ENCODE measurements at places on chromosomes 5 and 9.

DNA sequence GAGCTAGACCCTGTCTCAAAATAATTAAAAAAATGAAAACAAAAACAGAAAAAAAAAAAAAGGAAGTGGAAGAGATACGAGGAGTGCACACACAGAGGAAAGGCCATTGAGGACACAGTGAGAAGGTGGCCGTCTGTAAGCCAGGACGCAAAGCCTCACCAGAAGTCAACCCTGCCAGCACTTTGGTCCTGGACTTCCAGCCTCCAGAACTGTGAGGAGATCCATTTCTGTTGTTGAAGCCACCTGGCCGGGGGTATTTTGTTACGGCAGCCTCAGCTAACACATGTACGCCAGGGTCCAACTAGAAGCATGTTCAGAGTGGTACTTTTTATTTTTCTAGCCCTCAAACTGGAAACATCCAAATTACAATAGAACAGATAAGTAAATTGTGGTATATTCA lies 21.8 kb downstream of the SLC35D2 start:
- DNase-seq = no peak

DNA sequence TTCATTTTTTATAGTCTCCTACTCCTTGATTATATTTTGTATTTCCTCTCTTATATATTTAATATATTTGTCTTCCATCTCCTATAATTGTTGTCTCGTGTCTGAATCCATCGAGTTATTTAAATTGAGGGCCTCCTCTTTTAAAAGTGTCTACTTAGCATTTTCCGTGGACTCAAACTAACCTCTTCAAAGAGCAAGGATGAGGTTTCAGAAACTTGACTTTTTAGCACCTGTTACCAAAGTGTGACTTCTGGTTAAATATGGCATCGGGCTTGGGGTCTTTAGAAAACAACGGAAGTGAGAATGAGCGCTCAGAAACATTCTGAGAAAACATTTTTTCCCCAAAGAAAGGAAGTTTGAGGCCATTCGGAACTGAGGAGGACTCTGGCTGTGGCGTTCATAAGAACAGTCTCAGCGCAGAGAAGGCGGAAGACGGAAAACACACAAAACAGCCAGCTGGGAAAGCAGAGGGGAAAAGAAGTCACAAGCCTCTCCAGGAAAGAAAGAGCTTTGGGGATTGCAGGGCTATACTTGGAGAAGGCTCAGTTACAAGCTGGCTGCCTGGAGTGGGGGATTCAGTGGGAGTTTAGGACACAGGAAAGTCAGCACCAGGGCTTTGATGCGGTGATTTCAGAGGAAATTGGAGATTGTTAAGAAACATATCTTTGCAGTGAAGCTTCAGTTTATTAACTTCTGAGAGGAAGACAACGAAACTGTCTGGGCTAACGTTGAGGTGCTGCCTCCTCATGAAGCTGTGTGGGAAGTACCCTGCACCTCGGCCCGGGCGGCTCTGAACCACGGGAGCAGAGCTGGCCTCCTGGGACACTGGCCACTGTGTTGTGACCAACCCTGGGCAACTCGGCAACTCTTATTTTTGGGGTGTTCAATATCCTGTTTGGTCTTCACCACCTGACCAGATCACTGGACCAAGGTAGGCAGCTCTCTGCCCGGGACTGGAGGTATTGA lies 25.1 kb upstream of the IRX2 start:
- no peak for DNase-seq

- DNase-seq = peak; percentile 80
Measured at GRCh38 chr5:69261034-69261433, 26.3 kb downstream of the CDK7 start.

GRCh38 chr9:112699230-112699629 lies 18.7 kb downstream of the INIP start:
- DNase-seq = no peak

DNA sequence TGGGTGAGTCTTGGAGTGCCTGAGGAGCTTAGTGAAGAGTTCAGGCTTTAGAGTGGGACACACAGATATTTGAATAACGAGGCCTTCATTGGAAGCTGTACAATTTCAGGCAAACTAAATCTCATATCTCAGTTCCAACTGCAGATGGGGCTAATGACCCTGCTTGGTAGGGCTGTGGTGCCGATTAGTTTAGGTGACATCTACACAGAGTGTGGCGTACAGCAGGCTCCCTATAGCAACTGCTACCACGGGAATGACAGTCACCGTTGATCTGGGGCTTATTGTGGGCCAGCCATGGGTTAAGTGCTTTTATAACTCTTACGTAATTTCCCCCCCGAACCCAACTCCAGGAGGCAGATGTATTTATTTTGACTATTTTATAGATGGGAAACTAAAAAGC lies 70.8 kb downstream of the FAT2 start:
- no peak for DNase-seq

GRCh38 chr5:57189515-57189914 lies 15.7 kb downstream of the GPBP1 start:
- DNase-seq = no peak

GRCh38 chr5:72293495-72294055 lies 26.5 kb downstream of the MRPS27 start:
- no peak for DNase-seq

DNA sequence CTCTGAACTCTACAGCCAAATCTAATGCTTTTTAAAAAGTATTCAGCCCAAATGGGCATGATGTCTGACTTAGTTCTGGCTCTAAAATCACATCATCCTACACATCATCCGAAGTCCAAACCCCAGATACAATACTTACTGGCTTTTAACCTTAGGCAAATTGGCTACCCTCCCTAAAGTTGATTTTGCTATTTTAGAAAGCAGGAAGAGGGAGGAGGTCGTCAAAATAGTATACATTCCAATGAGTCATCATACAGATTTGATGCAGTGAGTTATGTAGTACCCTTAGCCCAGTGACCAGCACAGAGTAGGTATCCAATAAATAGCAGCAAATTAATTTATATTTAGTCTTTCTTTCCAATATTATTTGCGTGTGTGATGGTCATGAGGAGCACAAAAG lies 582.0 kb upstream of the TUSC1 start:
- peak; percentile 21 for DNase-seq

- DNase-seq = peak; percentile 61
Measured at GRCh38 chr9:16105168-16106020, 552.6 kb downstream of the CCDC171 start.

DNA sequence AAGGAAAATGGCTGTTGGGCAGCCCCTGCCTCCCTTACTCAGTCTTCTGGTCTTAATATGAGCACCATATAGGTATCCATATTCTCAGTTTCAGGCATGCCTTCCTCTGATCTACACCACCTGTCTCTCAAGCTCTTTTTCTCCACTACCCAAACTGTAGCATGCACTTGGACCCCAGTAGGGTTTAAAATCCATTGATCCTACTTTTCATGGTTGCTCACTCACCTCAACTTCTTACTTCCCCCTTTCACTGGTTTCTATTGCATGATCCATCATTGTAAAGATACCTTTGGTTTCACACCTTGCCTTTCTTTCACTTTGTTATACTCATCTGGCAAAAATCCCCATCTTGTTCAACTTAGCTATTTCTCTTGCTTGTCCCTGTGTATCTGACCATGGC lies 159.4 kb downstream of the KDM4C start:
- DNase-seq = no peak

DNA sequence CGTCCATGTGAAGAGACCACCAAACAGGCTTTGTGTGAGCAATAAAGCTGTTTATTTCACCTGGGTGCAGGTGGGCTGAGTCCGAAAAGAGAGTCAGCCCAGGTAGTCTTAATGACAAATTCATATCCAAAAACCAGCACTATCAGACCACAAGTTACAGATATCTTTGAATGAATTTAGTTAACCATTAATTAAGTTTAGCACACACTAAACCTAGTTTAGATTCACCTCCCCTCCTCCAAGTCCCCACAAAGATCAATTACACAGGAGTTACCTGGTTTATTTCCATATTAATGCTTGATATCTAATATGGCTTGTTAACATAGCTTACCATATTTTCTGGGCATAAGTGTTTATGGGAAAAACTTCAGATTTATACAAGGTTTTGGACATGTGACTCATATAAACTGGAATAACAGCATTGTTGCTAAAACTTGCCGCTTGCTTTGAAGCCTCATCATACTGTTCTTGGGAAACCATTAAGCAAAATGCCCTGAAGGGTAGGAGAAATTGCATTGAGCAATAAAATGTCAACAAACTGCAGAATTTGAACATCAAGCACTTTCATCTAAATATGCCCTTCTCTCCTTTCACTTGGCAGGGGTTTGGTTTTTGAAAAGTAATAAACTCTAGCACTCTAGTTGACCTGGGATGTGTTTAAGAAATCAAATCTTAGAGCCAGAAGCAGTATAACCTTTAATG lies 166.9 kb downstream of the SNCAIP start:
- peak; percentile 74 for DNase-seq

- no peak for DNase-seq
Measured at GRCh38 chr5:162683284-162683683, 615.7 kb downstream of the GABRG2 start.

GRCh38 chr9:137741330-137741729 lies 122.5 kb downstream of the EHMT1 start:
- DNase-seq = no peak

DNA sequence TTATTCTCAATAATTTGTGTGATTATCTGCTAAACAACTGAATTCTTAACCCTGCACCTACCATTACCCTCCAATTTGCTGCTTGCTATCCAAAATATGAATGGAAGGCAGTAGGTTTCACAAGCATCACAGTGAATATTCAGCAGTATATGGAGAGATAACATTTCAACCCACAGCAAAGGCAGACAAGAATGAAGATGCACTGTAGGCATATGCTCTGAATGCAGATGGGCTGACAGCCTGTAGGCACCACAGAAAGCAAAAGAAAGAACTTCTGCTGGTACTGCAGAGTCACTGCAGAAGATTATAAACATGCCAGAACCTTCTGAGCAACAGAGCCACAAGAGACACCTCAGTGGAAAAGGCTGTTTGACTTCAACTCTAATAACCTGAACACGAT lies 63.6 kb upstream of the SLC12A2 start:
- no peak for DNase-seq

DNA sequence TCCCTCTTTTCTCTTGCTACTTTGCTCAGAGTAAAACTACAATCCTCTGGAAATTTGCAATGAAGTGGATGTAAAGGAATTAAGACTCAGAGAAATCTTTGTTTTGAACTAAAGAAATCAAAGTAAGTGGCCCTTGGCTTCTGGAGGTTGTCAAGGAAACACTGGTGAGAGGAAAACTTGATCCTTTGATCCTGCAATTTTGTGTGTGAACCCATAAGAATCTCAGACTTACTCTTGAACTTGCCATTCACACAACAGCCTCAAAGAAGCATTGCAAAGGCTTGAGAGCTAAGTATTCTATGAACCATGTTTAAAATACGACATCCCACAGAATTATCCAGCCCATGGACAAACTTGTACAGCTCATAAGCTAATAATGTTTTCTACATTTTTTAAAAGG lies 827.5 kb downstream of the TAF11L14 start:
- no peak for DNase-seq

DNA sequence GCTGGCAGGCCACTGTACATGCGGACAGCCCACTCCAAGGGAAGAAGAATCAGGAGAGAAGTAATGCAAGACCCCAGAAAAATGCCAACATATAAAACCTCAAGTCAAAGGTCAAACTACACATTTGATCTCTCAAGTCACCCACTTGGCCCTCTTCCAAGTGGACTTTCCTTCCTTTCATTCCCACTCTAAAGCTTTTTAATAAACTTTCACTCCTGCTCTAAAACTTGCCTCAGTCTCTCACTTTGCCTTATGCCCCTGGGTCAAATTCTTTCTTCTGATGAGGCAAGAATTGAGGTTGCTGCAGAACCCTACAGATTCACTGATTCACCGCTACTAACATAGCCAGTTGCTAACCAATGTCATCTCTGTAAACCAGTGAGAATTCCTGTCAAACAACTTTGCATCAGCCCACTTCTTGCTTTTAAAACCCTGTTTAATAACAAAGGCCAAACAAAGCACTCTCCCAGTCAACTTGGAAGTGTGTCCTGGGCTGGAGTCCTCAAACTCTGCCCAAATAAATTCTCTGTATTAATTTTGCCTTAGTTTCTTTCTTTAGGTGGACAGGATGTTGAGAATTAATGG lies 6.9 kb upstream of the ATP6V1G1 start:
- no peak for DNase-seq

- no peak for DNase-seq
Measured at GRCh38 chr5:9895302-9895645, 265.1 kb upstream of the TAS2R1 start.

DNA sequence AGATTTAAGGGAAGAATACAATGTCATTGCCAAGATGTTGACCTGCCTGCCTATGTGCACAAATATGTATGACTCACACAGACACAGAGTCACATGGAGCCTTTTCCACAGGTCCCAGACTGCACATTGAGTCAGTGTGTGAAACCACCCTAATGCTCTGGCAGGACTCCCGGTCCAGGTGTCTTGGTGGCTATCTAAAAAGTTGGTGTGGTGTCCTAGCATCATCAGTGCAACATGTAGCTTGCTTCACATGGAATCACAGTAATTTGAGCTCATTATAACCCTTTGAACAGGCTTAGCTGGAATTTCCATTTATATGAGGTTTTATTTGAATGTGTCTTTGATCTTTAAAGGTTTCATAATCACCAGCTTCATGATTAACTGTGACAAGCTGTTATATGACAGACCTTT lies 10.7 kb downstream of the IFNA5 start:
- peak; percentile 63 for DNase-seq

- DNase-seq = no peak
Measured at GRCh38 chr9:126927419-126927818, 12.8 kb downstream of the RALGPS1 start.

GRCh38 chr9:118459913-118460312 lies 755.7 kb downstream of the TLR4 start:
- DNase-seq = no peak

DNA sequence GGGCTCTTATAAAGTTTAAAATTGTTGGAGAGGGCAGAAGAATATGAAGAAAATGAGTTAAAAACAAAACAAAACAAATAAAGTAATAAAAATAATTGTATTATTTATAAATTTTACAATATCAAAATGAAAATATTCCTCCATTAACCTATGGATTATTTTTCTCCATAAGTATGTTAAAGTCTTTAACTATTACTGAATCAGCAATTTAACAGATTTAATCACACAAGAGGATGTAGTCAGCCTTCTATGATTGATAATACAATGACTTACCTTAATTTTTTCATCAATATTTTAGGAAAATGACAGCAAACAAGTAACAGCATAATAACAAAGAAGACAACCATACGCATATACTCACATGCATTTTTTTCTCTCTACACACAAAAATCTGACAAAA lies 1195.3 kb upstream of the NUDT12 start:
- no peak for DNase-seq

DNA sequence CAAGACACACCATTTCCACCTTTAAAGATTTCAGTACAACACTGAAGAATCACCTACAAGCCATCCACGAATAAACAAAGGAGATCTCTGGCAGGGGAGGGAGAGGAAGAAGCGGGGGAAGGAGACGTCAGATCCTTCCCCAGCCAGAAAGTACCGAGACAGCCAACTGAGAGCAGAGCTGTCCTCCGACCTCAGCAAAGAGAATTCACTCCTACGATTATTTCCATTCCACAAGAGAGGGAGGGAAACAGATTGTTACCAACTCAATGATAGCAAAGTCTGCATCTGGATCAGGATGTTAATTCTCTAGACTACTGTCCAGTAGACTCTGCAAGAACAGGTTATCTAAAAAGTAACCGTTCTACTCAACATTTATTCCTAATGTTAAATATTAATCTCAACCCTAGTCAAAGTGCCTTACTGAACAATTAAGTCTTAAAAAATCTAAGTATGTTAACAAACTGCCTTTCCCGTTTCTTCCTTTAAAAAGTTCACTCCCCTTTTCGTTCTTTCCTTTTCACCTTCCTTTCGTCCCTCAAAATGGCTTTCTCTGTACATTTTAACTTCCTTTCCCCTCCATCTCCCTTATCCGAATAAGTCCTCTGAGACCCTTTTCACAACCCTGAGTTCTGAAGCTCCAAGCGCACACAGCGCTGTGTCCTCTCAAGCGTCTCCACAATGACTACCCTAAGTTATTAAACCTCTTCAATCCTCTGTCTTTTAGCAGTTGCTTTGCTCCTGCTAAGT lies 1.4 kb downstream of the CHD1 start:
- DNase-seq = peak; percentile 87

Data from iris pigment epithelial cell (primary cell).